Left renal cortex interstitium (tissue), 4 donors: ENCODE measurements at places on chromosomes 7 and 10.

DNA sequence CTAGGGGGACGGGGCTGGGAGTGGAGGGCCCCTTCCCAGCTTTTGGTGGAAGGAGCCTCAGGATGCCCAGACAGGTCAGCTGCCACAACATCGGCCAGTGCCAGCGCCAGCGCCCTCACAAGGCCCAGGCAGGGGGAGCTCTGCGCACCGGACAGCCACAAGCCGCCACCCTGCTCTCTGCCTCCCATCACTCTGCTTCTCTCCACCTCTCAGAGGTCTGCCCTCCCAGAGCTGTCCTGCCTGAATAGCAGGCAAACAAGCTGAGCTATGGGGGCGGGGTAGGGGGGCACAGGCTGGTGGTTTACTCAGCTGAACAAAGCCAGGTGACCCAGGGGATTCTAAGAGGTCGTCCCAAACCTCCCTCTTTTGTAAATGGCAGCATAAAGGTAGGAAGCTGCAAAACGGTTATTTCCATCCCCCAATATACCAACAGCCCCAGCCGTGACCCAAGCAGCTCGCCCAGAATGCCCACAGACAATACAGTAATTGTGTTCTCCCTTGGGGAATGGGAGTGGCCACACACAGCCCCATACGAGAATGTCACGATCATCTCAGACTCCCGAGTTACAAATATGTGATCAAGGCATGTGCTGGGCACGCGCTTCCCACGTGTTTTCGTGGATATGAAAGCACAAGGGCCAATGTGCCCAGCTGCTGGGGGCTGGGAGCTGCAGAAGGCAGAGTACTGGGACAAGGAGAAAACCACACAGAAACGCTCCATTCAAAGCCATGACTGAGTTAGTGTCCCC, 19.7 kb downstream of the FAM53B start:
- no peak for DNase-seq

DNA sequence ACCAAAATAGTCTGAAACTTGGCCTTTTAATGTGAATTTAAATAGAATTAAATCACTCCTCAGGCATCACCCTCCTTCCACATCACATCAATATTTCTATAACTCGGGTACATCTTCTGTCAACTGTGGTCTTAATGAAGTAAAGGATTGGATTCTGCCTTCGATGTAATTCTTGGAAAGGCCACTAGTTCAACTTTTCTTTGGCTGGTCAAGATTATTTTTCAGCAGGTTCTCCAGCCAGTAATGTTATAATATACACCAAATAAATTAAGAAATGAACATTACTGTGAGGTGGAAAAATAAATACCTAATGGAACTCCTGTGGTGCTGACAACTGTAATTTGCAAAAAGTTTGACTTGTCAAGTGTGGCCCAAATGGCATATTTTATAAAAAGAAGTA, 9.7 kb upstream of the SLC16A9 start:
- no peak for DNase-seq

DNA sequence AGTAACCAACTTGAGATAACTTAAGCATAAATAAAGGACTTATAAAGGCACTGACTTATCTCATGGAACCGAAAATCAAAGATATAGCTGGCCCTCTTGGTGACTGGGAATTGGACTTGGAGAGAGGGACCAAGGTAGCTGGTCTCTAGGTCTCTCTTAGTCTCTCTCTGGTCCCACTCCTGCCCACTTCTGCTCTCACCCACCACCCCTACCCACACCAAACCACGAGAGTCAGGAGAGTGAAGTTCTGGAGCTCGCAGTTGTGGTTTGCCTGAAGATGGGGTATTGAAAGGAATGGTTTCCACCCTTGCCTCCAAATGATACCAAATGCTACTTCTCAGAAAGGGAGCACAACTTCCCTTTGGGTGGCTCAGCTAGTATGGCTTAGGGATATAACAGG, 216.3 kb downstream of the LRMDA start:
- DNase-seq: no peak

DNA sequence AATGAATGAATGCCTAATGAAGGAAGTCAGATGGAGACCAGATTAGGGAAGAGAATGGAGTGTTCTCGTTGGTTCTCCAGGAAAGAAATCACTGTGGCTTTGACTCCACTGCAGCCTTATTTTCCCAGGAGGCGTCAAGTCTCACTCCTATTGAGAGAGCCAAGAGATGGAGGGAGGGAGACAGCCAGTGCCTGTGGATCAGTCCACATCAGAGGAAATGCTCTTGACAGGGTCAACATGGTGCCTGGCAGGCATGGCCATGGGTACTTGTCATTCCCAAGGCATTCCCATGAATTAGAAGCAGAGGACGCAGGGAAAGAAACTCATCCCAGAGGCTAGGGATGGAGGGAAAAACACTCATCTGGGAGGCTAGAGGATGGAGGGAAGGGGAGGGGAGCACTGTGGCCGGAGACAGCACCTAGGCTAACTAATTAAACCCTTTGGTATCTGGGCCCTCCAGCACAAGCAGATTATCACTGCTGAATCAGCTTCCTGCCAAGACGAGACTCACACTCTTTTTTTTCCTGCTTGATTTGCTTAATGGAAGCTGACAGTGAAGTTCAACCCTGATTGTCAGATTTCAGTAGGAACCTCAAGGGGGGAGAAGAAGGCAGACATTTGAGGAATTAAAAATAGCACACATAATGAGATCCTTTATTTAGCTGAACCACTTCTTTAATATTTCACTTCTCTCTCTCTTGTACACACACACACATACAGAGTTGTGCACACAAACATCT, 1233.2 kb upstream of the AUTS2 start:
- no peak for DNase-seq

GRCh38 chr7:45081670-45081974, 7.1 kb downstream of the NACAD start:
- DNase-seq: no peak

DNA sequence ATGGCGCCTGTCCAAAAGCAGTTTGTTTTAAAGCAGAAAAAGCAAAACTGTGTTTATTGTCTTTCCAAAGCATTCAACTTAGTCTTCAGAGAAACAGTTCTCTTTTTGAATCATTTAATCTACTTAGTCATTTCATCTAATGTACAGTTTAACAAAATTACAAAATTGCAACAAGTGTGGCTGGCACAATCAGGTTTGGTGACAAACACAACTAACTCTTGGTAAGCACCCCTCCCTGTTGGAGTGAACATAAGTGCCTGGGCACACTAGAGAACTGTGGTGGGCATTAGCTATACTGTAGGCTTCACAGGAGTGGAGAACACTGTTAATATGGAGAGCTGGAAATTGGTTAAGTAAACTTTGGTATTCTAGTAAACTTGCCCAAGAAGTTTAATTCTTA, 6.9 kb downstream of the CREM start:
- DNase-seq: no peak

- DNase-seq: no peak
Observed at GRCh38 chr10:17432723-17433122, 21.7 kb downstream of the ST8SIA6 start.

- DNase-seq: no peak
Observed at GRCh38 chr7:117113871-117114270, 160.6 kb downstream of the ST7 start.
